ENCODE measurements at places on chromosomes 4 and X.

DNA sequence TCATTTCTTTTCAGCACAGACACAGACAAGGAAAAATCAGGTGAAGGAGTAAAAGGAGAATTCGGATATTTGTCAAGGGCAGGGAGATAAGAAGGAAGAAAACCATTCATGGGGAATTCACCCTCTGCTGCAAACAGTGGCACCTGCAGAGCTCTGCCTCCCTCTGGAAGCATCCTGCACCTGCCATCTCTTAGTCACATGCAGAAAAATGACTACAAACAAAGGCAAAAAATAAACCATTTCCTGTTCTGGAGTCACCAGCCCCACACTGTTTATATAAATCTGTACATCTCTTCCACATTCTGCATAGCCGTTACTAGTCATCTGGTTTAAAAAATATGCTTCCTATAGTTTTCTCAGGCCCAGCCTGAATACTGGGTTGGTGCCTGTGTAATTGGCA is 205.3 kb downstream of the ARAP2 start:
- no peak for DNase-seq

DNA sequence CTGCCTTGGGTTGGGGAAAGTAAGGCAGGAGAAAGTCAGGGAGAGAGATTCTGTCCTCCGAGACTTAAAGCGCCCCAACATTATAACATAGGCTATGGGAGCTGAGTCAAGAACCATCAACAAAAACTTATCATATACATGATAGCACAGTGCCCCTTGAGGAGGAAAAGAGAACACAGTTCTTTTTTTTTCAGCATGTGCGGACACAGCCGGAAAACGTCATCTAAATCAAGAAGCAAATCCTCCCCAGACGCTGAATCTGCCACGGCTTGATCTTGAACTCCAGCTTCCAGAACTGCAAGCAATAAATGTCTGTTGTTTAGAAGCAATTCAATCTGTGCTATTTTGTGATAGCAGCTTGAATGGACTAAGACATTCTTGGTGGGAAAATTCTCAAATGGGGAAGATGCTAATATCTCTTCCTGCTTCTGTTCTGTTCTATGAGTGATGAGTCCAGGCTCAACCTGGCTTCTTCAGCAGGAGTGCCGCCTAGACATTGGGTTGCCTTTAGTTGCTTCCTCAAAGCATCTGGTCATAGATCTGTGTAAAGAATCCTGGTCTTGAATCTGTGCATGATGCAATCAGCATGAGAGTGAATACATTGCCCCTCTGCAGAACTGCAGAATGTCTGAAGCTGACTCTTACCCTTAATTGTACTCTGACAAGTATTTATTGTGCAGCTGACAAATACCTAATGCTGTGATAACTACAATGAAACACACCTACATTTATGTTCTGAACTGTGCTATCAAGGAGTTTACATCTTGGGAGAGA is 549.8 kb upstream of the PRKX start:
- DNase-seq = no peak

GRCh38 chr4:172806841-172807240 is 361.8 kb upstream of the GALNT7 start:
- no peak for DNase-seq

DNA sequence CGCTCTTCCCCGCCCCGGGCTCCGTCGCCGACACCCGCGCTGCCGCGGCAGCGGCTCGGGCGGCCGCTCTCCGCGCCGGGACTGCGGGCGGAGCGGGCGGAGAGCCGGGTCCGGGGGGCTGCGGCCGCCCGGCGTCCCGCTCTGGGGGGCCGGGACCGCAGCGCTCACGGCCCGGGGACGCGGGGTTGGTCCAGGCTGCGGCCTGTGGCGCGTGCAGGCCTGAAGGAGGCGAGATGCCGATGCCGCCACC is 492 bp downstream of the GALNT7 start:
- DNase-seq = no peak

DNA sequence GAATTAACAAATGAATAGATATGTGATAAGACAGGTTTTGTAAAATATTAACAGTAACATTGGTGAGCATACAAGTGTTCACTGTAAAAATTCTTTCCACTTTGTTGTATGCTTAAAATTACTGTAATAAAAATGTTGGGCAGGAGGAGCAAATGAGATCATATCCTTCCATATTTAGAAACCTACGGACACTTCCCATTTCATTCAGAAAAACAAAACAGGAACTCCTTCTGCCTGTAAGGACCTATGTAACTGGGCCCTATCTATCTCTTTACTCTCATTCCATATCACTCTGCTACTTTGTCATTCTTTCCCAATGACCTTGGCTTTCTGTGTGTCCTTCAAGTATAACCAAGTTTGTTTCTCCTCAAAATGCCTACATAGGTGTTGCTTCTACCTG is 53.7 kb upstream of the SLC39A8 start:
- no peak for DNase-seq

- no peak for DNase-seq
Observed at GRCh38 chrX:69125094-69125493, 40.2 kb downstream of the PJA1 start.

DNA sequence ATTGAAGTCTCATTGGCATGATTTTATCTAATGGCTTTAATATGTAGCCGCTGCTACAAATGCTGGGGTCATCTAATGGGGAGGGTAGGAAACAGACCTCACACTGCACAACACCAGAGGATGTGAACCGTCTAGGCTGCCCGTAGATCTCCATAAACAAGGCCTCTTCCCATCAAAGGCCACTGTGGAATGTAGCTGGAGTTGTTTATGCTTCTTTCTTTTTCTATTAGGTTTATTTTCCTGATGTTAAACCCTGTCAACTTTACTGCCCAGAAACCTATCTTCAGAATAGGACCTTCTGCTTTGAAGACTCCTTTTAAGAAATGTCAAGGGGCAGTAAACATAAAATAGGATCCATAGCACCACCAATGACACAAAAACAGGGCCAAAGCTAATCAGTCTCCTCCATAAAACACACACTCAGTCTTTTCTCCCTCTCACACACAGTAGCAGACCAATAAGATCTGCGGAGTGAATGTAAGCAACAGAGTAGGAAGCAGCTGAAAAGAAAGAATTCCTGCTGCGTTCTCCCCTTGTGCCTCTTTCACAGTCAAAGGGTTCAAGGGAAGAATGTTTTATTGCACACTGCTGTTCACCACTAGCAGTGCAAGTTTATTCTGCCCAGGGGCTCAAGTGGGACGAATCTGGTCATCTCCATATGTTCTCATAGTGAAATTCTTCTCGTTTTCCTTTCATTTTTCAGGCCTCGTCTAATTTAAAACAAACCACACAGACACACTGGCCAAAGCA is 72.2 kb downstream of the MAML3 start:
- DNase-seq = no peak

DNA sequence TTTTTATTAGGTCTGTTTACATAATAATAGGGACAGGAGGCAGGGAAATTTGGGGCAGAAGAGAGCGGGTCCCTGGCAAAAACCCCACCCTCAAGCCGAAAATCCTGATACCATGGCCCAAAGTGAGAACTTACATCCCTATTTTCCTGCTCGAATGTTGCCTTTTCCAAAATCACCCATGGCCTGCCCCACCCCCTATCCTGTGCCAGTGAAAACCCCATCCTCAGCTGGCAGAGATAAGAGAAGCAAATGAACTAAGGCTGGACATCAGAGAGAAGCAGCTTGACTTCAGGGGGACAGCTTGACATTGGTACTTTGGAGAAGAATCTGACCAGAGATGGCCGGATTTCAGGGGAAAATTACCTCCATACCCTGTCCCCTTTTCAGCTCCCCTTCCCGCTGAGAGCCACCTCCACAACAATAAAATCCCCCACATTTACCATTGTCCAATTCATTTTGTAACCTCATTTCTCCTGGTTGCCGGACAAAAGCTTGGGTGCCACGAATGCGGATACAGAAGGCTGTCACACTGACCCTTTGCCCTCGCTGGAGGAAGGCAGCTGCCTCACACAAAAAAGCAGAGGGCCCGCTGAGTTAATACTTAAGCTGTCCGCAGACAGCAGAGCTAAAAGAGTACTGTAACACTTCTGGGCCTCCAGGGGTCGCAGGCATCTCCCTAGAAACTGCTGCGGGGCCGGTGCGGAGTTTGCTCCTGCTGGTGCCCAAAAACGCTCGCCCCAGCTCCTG is 196.2 kb downstream of the SNCA start:
- peak; percentile 59 for DNase-seq

- DNase-seq = no peak
Observed at GRCh38 chrX:38166478-38167083, 54.1 kb downstream of the SRPX start.

DNA sequence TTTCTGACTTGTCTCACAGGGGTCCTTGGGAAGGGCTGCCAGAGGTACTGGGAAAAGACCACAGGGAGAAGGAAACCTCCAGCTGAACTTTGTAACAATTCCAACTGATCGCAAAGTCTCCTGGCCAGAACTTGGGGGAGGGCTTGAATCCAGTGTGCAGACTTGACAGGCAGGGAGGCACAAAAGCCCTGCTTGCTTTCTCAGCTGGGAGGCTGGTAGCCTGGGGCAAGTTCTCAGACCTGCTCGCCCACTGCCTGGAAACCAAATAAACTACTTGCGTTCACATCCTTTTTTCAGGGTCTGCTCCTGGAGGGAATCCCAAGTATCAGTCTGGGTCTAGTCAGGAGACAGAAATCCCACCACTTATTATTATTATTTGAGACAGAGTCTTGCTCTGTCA is 48.0 kb upstream of the CASK start:
- no peak for DNase-seq

GRCh38 chrX:47172549-47172948 is 21.1 kb upstream of the UBA1 start:
- DNase-seq = no peak

GRCh38 chrX:9582956-9583355 is 118.1 kb downstream of the TBL1X start:
- DNase-seq = no peak

DNA sequence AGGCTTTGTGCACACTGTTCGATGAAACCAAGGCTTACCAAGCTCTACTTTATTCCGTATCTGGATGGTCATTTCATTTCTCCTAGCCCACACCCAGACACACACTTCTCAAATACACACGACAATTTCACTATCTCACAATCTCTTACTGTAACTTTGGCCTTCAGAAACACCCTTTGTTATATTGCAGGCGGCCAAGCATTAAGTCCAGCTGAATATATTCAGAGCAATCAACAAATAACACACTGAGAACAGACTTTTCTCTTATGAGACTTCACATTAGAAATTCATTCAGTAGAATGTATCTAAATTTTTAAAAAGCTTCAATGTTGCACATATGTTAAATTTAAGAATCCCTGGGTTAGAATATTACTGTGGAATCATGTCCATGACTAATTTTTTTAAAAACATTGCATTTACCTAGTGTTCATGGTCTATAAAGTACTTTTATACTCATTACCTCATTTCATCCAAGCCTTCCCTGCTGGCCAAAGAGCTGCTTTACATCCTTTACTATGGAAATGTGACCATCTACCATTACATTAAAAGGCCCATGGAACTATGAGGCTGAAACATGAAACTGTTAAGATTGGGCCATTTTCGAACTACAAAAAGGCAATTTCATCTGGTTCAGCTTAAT is 10.5 kb upstream of the MAGEB17 start:
- DNase-seq = no peak

DNA sequence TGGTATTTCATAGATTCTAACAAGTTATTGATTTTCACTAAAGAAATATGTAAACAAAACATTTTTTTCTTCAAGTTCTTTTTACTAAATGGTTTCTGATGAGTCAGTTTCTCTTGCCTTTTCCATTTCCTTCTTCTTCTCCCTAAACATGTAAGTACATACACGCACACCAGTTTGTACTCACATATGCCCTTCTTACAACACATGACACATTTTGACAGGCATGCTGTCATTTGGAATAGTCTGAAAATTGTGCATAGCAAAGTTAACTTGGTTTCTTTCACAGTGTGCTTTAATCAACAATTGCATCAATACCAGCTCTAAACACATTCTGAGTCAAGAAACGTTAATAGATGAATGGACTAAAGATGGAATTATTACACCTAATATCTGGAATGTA is 35.1 kb downstream of the PRSS12 start:
- no peak for DNase-seq

GRCh38 chr4:168353746-168354145 is 35.2 kb upstream of the DDX60 start:
- DNase-seq = no peak

GRCh38 chr4:57098941-57099340 is 11.2 kb downstream of the IGFBP7 start:
- peak; percentile 97 for DNase-seq

- no peak for DNase-seq
Observed at GRCh38 chr4:25246680-25247611, 13.1 kb downstream of the PI4K2B start.

GRCh38 chr4:47031011-47031678 is at the start of gene GABRB1:
GABRB1 (plus strand) TSS chr4:47031567.
- DNase-seq = peak; percentile 42

GRCh38 chrX:30224536-30224935 is 5.9 kb upstream of the MAGEB3 start:
- DNase-seq = no peak

DNA sequence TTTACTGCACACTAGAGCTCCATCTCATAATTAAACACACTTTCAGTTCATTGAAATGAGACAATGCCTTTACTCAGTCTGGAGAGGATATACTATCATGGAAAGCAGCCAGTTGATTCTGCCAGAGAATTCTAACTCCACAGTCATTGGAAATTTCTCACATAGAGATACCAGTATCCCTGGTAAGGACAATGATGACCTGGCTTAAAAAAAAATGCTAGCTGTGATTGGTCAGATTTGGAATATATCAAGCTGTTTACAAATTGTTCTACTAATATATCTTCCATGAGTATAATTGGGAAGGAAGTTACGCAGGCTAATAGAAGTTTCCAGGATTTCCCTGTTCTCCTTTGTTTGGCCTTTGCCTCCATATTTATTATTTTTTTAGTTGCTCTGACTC is 34.5 kb upstream of the TLL1 start:
- DNase-seq = no peak

DNA sequence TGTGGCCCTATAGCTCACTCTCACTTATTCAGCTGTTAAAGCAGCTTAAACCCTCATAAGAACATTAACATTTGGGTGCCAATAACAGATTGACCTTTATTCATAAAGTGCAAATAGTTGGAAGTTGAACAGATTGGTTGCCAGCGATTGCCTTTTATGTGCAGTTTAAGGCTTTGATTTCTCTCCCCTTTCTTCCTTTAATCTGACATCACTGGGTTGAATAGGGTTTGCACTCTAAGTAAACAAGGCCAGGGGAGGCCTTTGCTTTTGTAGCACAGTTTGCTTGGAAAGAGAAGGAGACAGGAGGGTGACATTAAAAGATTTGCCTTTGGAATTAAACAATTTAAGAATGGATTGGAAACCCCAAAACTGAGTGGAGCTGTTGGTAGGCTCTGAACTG is 114.3 kb downstream of the NKX6-1 start:
- DNase-seq = no peak

GRCh38 chrX:34546366-34546765 is 110.7 kb downstream of the TMEM47 start:
- peak; percentile 2 for DNase-seq

- no peak for DNase-seq
Observed at GRCh38 chr4:131054489-131055019, 1958.6 kb downstream of the C4orf33 start.

DNA sequence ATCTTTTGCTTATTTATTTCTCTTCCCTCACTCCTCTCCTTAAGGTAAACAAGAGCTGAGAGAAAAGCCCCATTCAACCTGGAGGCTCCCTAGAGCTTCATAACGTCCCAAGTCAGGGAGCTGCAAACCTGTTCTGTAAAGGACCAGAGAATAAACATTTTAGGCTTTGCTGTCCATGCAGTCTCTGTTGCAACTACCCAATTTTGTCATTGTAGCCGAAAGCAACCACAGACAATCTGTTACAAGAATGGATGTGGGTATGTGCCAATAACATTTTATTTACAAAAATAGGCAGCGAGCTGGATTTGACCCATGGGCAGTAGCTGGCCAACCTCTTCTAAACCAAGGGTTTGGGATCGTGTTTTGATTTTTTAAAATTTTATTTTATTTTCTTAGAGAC is 71.3 kb upstream of the TBL1X start:
- DNase-seq = no peak

Measured in amniotic epithelial cell (primary cell).